ENCODE measurements at places on chromosomes 4 and X.

GRCh38 chr4:6236816-6237390 lies 32.7 kb upstream of the WFS1 start:
- DNase-seq, result no peak

- DNase-seq, result no peak
Measured at GRCh38 chr4:83599183-83599582, 63.3 kb downstream of the GPAT3 start.

DNA sequence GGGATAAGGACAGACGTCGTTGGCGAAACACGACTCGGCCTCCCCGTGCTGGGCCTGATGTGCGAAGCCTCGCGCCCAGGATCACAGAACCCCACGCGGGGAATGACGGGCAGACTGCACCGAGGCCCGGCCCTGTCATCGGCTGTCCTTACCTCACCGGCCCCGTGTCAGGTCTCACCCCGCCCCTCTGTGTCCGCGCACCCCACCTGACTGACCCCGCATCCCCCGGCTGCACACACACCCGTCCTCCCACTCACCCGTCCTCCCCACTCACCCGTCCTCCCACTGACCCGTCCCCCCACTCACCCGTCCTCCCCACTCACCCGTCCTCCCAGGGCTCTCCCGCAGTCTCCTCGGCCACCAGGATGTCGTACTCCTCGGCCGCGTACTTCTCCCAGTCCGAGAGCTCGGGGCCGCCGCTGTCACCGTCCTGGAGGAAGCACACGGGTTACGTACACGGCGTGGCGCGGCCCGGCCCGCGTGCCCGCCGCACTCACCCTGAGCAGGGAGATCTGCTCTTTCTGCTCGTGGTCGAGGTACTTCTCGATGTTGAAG lies 19.8 kb upstream of the GTPBP6 start:
- no peak for DNase-seq

DNA sequence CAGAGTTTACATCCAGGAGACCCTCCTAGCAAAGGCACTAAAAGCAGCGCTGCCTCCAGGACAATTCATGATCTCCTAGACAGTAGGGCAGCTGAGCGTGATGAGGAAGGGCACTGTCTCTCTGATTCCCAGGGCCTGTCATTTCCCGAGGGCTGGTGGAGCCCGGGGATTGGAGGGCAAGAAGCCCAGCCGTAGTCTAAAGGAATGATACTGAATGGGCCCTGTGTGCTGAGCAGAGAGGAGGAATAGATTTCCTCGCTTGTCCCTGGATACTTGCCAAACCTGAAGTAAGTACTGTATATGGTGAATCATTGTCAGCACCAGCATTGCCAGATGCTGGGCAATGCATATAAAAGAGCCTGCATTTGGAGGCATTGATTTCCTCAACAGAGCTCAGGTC lies 88.0 kb upstream of the SLITRK2 start:
- no peak for DNase-seq

- DNase-seq, result no peak
Measured at GRCh38 chrX:40415675-40416074, 165.1 kb upstream of the ATP6AP2 start.

DNA sequence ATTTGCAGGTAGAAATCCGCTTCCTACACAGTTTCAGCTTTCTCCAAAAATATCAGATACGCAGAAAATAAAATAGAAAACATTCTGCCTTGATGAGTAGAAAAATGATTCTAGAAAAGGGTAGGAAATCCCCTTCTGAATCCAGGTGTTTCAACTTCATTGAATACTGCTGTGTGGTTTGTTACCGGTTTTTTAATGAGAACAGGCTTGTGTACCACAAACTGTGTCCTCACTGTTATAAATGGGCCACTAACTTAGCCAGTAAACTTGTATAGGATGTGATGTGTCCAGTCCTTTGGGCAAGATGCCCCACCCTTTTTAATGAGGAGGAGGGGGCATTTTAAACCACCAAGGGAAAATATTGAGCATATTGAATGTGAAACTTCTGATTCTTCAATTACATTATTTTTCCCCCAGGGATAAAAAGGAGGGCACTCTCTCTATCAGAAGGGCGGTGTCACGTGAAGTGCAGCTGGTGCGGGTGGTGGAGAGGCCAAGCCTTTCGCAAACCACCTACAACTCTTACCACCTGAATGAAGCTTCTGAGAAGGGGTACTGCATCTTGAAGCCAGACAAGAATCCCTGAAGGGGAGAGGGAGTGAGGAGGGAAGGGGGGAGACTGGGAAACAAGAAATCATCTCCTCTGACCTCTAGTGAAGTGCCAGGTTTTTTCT lies 4.5 kb downstream of the CXXC4 start:
- DNase-seq, result no peak

- DNase-seq, result no peak
Measured at GRCh38 chrX:150085881-150086280, 147.6 kb upstream of the EOLA2 start.

DNA sequence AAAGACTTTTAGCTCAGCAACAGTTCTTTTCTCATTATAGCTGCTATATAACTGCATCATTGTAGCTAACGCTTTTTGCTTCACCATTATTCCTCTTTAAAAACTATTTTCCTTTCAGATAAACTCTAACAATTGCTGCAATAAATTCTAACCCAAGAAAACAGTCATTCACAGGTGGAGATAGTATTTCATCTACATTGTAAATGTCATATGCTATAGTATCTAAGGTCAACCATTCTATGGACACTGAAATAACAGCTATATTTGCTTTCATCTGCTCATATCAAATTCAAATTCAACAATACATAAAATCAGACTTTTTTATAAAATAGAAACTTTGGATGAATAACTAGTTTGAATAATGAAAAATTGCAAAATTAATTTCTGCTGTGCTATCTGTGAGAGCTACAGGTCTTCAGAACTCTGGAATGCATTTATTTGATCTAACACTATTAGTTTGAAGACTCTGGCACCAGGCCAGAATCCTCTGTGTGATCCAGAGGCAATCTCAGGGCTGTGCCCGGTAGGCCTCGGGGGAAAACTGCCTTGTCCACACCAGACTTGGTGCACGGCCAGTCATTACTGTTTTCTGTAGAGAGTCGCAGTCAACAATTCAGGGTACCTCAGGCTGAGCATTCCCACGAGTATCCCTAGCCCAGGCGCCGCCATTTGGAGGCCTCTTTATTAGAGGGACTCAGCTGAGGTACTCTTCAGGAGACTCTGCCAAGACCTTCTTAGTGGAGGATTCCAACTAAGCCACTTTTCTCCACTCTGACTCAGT lies 332.4 kb downstream of the SLC7A11 start:
- no peak for DNase-seq

DNA sequence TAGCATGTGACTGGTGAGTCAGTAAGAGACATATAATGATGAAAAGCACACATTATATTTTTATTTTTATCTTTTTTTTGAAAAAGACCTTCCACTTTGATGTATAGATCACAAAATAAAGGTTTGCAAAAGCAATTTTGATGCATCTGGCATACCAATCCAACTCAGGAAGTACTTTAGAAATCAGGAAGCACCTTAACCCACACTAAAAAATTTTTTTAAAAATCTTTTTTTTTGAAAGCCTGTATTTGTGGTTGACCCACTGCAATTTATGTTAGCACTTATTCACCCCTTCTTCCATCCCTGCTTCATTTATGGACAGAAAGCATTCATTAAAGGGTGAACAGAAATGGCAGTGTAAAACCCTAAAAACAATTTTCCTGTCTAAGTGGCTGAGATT lies 16.6 kb downstream of the TMEM255A start:
- no peak for DNase-seq

DNA sequence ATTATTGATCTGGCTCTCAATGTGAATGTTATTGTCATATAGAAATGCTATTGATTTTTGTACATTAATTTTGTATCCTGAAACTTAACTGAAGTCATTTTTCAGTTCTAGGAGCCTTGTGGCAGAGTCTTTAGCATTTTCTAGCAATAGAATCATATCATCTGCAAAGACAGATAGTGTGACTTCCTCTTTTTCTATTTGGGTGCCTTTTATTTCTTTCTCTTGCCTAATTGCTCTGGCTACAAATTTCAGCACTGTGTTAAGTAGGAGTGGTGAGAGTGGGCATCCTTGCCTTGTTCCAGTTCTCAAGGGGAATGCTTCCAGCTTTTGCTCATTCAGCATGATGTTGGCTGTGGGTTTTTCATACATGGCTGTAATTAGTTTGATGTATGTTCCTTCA lies 102.7 kb downstream of the SH3BGRL start:
- no peak for DNase-seq

DNA sequence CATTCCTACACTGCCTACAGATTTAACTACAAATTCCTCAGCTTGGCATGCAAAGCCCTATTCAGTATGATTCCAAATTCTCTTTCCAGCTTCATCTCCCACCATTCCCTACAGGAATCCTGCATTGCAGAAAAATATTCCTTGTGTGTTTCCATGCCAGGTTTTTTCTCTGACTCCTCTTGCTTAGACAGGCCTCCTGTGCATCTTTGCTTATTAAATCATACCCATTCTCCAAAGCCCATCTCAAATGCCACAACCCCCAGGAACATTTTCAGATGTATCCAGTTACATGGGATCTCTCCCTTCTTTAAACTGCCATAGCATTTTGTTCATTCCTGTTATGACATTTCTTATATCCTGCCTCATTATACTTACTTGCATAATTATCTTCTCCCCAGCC lies 106.4 kb upstream of the GRIA3 start:
- no peak for DNase-seq

DNA sequence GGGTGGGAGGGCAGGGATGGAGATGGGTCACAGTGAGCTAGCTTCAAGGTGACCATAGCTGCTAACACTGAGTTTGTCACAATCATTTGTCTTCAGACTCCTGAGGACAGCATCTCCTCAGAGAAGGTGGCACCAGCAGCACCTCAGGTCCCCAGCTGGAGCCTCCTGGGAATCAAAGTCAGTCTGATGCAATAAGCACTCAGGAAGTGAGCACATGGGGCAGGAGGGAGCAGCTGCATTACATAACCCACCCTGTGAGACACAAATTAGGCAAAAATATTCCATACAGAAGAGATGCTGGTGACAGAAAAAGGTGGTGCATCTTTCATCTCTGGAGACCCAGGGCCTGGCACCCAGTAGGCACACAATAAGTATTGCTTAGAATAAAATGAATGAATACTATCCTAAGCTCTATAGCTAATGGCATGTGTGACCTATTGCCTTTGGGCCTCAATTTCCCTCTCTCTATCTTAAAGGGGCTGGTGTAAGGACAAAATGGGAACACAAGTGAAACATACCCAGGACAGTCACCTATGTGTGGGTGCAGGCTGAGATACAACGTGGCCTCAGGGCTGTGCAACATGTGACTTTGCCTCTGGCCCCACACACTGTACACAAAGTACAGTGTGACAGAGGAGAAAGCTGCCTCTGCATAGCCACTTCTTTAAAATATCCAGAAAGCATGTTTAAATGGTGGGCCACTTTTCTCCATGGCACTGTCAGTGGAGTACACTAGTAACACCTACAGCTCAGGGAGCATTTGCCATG lies 37.1 kb downstream of the SLC39A8 start:
- DNase-seq, result no peak

DNA sequence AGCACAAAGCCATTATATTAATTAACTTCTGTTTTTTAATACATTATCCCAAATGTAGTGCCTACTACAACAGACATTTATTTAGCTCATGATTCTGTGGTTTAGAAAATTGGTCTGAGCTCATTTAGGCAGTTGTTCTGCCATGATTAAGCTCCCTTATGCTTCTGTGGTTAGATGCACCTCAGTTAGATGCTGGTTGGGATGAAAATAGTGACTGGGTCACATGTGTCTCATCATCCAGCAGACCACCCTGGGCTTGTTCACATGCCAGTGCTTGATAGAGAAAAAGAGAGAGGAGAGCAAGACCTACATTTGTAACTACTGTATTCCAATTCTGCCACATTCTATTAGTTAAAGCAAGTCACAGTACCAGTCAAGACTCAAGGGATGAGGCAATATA lies 376.4 kb upstream of the GNPDA2 start:
- DNase-seq, result no peak

DNA sequence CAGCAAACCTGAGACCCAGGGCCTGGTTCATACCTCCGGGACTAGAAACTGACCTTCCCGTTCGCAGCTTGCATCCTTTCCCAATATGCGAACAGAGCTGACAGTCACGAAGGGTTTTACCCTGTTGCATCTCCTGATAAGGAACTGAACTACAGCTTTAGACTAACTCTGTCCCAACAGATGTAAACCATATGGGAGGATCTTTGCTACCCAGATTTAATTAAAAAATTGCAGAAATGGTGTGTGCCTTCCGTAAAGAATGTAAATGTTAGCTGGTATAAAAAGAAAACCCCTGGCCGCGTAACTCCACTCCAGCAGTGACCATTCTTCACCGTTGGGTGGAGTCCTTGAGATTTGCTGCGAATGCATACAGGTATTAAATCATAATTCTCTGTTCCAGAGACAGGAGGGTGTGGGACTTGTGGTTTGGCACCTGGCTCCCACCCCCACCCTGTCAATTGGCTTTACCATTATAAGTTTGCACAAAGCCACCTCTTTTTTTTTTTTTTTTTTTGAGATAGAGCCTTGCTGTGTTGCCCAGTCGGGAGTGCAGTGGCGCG lies 40.6 kb upstream of the SORCS2 start:
- no peak for DNase-seq

GRCh38 chr4:101295691-101296090 lies 51.6 kb downstream of the PPP3CA start:
- DNase-seq, result no peak

DNA sequence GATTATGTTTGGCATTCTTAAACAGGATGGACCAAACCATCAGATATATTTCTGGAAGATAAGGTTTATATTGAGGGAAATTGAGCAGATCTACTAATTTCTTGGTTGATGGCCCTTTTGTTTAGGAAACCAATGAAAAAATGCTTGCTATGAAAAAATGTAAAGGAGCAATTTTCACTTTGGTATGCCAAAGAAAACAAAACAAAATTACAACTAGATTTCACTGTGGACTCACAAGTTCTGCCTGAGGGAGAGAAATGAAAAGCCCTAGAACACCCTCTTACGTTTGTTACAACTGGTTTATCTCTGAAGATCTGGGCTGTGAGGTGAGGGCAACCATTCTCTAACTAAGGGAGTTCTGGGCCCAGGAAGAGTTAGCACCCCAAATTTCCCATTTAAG lies 122.5 kb upstream of the IL15 start:
- no peak for DNase-seq

Measured in GM04504 (cell line).